ENCODE measurements at places on chromosomes 2 and 18.

- DNase-seq = peak; percentile 31
Observed at GRCh38 chr2:164910101-164910899, 45.0 kb downstream of the SLC38A11 start.

DNA sequence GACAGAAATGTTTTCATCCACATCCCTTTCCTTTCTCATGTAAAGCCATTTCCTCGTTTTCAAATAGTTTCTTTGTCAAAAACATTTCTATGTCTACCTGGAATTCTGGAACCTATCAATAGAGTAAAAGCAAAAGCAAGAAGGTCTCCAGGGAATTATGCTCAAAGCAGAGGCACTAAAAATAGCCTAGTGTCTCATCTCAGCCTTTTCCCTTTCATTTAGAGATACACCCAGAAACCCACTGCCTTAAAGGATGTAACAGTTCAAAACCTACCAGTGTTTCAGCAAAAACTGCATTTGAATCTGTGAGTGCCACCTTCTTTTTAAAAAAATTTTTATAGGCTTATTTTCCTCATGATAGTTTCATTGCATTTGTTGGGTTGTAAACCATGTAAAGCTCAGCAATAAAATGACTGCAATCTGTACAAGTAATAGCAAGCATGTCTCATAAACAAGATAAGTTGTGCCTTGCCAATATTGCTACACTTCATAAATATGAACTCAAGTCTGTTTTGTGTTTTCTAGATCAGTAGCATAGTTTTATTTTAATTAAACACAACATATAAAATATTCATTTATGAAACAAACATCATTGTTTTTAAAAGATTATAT lies 927.3 kb upstream of the ACVR2A start:
- DNase-seq = no peak

DNA sequence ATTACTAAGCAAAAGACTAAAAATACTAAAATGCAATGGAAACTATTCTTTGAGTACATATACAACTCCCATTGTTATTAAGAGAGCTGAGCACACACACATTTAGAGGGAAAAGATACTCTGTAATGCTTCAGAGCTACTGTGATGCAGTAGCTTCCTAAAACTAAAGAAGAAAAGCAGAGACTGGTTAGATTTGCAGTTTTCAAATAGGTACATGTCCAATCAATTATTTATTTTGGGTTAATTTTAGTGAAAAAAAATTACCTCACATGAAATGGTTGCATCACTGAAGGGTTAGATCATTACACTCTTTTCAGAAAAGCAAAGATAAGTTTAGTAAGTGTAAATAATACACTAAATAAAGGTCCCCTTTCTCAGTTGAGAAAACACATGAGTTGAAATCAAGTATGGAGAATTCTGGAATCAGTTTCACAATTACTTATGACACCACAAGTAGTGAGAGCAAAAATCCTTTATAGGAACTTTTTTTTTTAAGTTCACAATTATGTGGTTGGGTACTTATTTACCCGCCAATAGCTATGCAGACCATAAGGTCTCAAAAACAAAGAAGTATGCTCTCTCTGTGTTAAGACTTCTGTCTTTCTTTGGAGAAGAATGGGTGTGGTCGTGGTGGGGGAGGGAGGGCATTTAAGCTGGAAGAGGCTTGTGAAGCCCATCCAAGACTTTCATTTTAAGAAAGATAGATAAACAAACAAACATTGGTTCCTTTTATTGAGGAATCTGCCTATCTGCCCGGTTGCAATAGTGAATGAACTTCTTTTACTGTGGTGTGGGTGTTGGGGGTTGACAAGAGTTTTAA lies 25.3 kb upstream of the SERTAD2 start:
- DNase-seq = no peak

- DNase-seq = no peak
Observed at GRCh38 chr2:160753331-160753654, 259.7 kb upstream of the RBMS1 start.
